ENCODE measurements at places on chromosomes 5 and 9.

DNA sequence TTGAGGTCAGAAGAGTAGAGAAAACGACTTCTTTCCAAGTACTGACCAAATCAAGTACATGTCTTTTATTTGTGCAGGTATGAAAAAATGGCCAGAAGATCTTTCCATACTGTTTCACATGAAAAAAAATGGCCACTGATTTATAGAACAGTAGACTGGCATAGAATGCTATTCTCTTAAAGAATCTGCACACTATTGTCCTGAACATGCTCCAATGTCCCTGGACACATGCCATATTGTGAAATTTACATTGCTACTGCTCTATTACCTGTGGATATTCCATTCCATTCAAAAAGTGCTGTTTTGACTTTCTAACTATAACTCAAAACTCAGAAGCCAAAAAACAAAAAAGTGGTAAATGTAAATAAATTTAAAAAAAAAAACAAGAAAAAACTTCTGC is 60.6 kb downstream of the FBXL17 start:
- DNase-seq, result no peak

DNA sequence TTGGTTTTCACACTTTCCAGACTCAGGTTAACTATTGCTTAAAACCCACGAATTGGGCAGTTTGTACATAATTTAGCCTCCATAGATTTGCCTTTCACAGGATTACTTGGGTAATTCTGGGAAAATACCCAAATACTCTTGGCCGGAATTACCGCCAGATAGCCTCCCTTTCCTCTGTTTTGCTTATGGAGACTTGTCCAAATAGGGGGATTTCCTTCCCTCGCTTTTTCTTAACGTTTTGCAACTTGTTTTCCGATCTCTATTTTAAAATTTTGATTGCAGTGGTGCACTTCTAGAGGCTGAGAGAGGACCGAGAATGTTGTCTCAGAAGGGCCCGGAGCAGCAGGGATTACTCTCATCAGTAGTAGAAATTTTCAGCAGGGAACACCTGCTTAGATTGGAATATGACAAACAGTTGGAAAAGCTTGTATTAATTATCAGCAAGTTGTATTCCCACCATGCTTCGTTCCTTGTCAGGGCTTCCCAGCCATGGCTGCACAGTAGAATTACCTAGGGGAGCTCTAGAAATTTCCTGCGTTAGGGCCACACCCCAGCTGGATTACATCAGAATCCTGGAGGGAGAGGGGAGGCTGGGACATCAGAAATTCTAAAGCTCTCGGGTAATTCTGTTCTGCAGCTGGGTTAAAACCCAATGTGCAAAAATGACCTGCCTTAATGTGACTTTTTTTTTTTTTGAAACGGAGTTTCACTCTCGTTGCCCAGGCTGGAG is 329.1 kb downstream of the SH3GL2 start:
- DNase-seq, result no peak

GRCh38 chr5:176810081-176810597 is at the start of gene UNC5A:
Gene UNC5A, plus strand, starts transcription at chr5:176810559. Its CDS starts 192 bp downstream, at chr5:176810751.
- no peak for DNase-seq

DNA sequence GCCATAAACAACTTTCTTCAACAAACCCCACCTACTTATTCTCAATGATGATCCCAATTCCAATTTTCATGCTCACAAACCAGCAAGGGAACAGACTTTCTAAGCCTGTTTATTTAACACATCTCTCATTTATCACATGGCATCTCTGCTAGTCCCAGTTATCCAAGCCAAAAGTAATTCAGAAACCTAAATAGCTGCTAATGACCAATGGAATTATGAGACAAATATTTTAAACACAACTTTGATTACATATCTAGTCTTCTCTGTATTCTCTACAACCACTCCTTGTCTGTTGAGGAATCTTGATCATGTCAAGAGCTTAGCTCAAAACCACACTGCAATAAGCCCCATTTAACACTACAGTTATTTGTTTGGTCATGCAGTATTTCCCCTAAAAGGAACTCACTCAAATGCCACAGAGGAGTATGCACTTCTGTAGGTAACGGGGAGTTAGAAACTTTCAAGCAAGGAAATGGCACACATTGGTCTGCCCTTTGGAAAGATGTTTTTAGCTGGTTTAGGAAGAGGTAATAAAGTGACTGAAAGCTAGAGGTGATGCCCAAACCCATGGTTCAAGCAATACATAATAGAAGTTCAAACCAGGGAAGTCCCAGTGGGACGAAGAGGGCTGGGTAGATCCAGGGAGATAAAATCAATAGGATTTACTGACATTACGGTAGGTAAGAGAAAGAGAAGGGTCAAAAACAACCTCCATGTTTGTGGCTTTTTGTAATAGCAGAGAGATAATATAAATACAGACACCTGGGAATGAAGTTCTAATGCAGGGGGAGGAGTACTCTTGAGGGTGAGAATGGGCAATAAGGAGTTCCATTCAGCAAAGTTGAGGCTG is 42.1 kb upstream of the HTR4 start:
- no peak for DNase-seq

GRCh38 chr5:136141561-136141960 is 8.9 kb downstream of the SMAD5 start:
- DNase-seq, result no peak

- DNase-seq, result no peak
Observed at GRCh38 chr5:44443172-44443571, 54.0 kb upstream of the FGF10 start.

DNA sequence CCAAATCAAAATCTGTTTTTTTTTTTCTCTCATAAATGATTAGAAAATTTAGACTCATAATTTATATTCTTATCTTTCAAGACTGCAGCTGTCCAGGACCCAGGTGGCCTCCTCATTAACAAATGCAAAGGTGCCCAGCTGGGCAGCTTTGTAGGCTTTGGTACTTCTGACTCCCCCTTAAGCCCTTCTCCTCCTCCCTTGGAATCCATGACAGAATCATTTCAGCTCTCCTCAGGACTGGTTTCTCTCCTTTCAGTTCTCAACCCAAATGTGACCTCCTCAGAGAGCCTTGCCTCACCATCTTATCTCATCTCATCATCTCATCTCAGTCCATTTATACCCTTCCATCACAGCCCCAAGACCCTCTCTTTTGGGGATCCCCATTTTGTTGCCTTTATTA is 221.7 kb downstream of the KIAA0825 start:
- DNase-seq, result no peak

DNA sequence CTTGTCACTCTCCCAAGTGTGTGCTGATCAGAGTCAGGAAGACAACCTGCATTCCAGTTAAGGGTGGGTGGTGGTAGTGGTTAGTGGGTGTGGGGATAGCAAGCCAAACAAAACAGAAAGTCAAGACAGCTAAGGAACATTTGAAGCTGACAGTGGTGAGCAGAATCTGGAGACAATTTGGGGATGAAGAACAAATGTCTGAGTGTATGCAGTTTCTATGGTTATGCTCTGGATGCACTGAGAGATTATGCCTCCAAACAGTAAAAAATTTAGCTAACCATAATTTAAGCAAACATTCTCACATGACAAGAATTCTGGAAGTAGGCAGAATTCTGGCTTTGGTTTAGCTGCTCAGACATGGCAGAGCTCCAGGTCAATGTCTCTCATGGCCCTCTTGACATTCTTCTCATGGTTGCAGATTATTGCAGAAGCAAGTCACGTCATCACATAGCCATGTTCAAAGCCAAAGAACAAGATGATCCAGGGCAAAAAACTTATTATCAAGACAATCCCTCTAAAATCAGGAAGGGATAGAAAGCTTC is 148.7 kb downstream of the LURAP1L start:
- no peak for DNase-seq

GRCh38 chr9:91557327-91557726 is 133.7 kb upstream of the NFIL3 start:
- DNase-seq, result no peak

DNA sequence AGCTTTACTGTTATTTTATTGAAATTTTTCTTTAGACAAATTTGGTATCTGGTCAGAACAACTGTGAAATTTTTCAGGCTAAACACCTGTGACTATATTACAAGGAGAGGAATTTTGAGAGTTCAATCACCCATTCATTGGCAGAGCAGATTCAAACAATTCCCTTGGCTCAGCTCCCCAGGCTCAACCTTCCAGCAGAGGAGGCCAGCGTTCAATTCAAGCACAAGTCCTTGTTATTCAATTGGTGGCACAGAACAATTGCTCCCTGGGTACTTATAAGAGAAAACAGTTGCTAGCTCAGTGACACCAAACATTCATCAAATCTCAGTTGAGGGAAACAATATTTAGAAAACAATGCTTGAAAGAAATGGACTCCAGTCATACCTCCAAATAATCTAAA is 83.3 kb downstream of the SUSD1 start:
- no peak for DNase-seq

GRCh38 chr5:14676320-14676719 is 11.8 kb downstream of the OTULIN start:
- DNase-seq, result no peak

DNA sequence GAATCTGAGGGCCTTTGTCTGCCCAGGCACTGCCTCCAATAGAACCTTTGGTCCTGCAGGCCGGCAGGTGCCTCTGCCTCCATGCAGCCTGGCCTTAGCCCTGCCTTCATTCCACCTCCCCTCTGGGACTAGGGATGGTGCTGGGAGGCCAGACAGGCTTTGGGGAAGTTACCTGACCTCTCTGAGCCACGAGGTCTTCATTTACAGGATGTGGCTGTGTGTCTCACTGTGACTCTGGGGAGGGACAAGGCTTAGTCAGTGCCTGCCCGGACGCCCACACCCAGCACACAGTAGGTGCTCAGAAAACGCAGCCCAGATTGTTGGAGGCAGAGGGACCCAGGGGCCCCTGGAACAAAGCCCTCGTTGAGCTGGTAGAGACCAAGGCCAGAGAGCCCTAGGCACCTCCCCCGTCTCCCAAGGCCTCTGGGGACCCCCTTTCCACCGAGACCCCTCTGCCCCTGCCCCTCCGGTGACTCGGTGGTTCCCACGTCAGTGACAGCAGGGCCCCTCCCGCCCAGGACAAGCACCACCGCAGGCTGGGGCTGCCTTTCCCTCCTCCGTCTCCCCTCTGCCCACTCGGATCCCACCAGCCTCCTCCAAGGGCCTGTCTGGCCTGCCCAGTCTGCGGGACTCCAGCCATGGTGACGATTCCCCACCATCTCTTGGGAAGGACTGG is 46.9 kb upstream of the EGFL7 start:
- DNase-seq, result no peak

GRCh38 chr9:447230-448025 is 232.8 kb downstream of the DOCK8 start:
- DNase-seq, result peak; percentile 30

GRCh38 chr5:155575861-155576260 is 562.3 kb downstream of the KIF4B start:
- DNase-seq, result no peak

- no peak for DNase-seq
Observed at GRCh38 chr5:74581988-74582365, 58.6 kb downstream of the ENC1 start.

DNA sequence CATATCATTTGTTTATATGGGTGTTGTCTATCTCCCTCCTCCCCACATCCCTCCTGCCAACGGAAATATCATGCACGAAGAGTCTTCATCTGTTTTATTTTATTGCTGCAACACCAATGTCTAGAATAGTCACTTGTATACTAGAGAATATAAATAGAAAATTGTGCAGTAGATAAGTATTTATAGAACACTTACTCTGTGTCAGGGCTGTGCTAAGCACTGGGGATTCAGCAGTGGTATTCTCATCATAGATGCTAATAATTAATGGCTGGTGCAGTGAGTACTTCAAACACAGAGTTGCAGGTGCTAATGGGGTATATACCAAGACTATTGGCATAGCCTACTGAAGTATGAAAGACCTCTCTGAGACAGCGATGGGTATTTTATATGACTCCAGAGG is 353.5 kb upstream of the CDH6 start:
- DNase-seq, result no peak

- no peak for DNase-seq
Observed at GRCh38 chr5:132375957-132376356, 6.4 kb downstream of the SLC22A5 start.

- DNase-seq, result no peak
Observed at GRCh38 chr9:104921067-104921741, 6.8 kb downstream of the ABCA1 start.

DNA sequence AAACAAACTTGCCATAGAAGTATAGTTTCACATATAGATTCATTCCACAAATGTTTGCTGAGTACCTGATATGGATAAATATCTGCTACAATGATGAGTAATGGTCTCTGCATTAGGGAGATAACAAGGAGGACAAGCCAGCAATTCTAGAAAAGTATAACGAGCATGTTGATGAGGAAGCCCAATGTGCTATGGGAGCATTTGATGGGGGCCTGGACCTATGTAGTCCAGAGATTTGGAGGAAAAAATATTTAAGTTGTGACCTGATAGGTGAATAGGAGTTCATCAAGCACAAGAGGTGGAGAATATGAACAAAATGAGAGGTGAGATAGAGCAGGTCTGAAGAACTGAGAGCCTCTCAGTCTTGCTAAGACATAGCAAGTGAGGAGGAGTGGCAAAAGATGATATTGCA is 14.4 kb upstream of the TMEM245 start:
- DNase-seq, result no peak

DNA sequence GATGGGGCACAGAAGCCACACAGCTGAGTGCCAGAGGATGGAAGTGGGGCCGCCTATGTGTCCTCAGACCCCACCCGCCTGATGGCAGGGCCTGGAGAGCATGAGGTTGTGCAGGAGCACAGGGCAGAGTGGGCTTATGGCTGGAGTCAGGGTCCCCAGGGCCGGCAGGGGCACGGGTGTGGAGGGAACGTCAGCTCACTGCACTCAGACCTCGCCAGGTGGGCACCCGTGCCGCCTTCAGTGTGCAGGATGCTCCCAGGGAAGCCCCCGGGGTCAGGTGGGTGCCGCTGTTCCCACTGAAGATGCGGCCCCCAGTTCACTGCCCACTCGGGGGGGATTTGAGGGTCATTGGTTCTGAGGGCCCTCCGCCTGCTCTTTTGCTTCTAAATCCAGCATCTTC is 34.9 kb downstream of the EXOC3 start:
- DNase-seq, result no peak

GRCh38 chr9:74557571-74557970 is 60.4 kb downstream of the RORB start:
- DNase-seq, result no peak

DNA sequence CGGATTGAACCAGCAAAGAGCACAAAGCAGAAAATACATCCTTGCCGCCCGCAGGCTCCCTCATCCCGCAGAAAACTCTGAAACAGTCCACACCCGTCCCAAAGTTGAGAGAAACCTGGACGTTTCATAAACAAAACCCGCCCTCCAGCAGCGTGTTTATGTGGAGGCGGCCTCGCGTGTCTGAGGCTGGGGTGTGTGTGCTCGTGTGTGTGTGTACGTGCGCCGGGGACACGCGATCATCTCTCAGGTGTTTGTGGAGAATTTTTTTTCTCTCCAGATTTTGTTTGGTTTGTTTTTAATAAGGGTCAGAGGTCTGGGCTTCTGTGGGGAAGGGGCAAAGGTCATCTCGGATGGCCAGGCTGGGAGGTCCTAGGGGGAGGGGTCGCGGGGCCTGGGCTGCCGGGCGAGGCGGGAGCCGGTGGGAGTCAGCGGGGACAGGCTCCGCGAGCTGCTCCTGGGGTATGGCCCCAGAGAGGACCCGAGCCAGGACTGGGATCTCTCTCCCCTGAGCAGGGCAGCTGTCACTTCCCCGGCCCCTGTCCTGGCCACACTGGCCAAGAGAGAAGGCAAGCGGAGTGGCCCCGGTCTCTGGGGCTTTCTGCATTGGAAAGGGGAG is 206.4 kb downstream of the C9orf50 start:
- no peak for DNase-seq
